ENCODE measurements at places on chromosomes 1 and 21.
A peak's percentile ranks its signal among the peaks of the same experiment; 100 is the strongest.

DNA sequence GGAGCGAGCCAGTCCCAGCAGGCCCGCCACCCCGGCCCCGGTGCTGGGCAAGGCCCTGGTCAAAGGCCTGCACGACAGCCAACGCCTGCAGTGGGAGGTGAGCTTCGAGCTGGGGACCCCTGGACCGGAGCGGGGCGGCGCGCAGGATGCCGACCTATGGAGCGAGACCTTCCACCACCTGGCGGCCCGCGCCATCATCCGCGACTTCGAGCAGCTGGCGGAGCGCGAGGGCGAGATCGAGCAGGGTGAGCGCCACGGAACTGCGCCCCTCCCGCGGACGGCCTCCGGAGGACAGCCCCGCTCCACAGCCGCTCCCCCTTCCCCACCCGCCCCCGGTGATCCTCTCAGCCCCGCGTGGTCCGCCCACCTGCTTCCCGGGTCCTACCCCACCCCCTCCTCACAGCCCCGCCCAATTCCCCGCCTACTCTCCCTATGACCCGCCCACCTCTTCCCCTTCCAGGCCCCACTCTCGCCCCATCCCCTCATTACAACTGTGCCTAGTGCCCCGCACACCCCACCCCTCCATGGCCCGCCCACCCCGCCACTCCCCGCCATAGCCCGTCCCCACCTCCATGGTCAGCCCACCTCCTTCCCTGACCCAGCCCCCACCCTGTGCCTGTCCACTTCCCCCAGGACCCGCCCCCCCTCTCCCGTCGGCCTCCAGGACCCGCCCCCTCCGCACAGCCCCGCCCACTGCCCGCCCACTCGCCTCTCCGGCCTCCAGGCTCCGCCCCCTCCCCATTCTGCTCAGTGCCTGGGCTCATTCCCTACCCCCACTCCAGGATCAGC, 52.7 kb downstream of the VWA5B1 start:
- DNase-seq: peak; percentile 22

DNA sequence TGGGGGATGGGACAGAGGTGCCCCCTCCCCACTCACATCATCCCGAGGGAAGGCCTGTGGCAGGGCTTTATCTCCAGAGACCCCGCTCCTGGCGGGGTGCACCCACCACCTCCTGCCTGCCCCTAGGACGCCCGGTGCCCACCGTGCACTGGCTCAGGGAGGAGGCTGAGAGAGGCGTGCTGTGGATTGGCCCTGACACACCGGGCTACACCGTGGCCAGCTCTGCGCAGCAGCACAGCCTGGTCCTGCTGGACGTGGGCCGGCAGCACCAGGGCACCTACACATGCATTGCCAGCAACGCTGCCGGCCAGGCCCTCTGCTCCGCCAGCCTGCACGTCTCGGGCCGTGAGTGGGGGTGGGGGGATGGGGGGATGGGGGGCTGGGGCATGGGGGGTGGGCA, 71.7 kb downstream of the TRIM11 start:
- no peak for DNase-seq

DNA sequence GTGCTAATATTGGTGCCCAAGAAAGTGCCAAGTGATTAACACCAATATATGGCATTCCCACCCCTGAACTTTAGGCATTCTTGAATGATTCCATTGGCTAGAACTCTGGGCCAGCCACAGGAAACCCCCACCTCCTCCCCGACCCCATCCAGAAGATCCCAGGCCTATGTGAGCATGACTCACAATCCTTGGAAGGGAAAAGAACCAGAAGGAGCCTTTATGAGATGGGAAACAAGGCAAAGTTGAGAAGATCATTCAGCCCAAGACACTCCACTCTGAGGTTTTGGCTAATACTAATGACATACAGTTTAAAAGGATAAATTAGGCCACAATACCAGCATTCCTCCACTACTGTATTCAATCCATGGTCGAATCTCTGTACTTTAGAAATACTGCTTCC, 21.8 kb downstream of the ELK4 start:
- DNase-seq: no peak

- DNase-seq: no peak
These were observed 80.4 kb downstream of the ATP1A1 start for GRCh38 chr1:116453481-116453880.

DNA sequence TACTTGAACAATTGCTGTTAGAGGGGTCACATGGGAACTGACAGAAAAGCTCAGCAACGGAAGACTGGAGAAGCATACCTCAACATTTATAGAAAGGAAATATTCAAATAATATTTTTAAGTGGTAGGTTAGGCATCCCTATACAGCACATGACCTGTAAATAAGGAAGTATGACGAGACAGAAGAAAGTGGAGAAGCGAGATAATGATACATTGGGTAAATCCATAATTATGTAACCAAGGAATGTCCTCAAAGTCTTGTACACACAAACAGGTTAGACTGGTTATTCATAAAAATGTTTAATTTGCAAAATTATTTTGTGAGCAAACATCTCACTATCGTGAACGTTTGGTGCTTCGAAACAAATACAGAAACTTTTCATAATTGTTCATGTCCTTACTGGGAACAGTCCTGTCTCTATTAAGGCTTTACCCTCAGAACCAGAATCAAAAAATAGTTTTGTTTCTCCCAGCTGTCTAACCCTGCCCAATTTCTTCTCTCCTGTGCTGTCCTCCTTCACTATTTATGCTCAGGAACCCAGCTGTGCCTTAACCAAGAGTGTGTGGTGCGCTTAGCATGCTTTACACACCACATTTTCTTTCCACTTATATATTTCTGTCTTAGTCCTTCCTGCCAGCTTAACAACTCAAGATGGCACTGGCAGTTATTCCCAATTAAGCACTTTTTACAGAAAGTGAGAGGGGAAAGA, 10.2 kb downstream of the KMO start:
- DNase-seq: no peak

DNA sequence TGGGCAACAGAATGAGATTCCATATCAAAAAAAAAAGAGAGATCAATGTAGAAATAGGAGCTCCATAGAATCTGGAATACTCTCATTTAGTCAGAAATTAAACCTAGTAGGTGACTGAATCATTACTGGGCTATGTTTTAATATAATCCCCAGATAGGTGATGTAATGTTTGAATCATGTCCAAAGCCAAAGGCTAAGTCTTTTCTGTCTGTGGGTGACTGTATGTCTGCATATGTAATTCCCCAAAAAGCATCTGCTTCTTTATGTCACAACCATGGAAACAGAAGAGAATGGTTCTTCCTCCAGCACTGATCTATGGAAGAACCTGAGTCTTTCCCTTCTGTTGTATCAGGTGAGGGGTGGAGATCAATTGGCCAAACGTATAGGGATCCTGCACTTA, 5.8 kb downstream of the LAMC2 start:
- DNase-seq: no peak

DNA sequence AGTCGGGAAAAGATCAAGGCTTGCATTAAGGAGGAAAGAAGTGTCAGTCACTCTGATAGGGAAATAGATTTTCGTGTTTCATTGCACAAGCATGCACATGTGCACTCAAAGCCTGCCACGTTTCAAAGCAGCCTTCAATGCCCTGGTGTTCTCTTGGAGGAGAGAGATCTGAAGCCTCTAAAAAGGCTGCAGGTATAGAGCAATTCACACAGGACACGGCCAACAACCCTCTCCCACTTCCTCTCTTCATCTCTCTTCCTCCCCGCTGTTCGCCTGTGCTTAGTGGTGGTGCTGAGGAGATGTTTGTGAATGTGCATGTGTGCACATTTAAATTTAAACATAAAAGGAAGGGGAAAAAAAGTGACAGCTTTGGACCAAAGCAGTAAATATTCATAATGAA, 117.7 kb downstream of the NUF2 start:
- DNase-seq: no peak

- DNase-seq: no peak
These were observed 182.9 kb downstream of the TGFBR3 start for GRCh38 chr1:91703095-91703494.

GRCh38 chr21:33067457-33067856, 2.5 kb upstream of the OLIG1 start:
- DNase-seq: no peak

DNA sequence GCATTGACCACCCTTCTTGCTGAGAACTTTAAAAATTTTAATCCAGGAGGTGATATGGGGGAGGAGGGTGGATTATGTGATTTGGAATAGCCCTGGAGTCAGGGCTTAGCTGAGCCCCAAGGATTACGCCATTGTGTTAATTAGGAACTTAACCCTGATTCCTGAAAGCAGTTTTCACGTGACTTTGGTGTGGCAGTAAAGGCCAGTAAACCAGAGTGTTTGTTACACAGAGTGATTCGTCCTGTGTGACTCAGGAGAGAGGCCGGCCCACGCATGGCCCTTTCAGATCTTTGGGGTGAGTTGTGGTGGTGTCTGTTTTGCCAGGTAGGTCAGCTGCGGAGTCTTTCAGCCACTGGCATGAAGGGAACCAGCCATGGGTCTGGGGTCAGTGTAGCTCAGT, 107.6 kb downstream of the NOS1AP start:
- no peak for DNase-seq

GRCh38 chr1:10796029-10796944, at the start of gene CASZ1:
Gene CASZ1 (minus strand): TSS chr1:10796646. CDS start chr1:10693889, 102,757 bp downstream.
- no peak for DNase-seq

DNA sequence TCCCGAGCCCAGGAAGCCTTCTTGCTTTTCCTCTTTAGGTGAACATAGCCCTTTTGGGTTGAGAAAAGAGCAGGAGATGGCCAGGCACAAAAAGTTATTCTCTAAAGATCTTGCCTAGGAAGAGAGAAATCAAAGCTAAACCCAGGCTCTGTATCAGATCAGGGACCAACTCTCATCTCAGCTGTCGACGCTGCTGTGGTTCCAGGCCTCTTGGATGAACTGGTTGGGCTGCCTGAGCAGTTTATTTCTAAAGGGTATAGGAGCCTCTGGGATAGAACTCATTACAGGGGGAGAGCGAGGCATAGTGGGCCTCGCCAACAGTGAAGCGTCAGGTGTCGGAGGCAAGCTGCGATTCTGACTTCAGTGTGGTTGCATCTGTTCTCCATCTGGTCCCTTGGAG, 82.6 kb upstream of the F3 start:
- no peak for DNase-seq

DNA sequence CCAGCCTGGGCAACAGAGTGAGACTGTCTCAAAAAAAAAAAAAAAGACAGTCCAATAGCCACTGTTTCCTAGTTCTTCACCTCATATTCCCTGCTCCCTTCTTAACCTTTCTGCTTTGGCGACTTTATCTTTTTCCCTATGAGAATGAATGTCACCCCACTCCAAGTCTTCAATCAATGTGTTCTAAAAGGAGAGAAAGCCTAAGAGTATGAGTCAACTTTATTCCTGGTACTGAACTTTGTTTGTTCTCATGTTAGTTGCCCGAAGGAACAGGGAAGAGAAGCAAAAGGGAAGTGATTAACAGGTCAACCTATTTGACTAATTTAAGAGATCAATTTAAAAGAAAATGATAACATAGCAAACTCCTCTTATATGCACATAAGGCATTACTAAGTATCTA, 39.9 kb upstream of the SLC16A1 start:
- no peak for DNase-seq

GRCh38 chr21:16124378-16125138, 394.8 kb downstream of the USP25 start:
- DNase-seq: no peak

DNA sequence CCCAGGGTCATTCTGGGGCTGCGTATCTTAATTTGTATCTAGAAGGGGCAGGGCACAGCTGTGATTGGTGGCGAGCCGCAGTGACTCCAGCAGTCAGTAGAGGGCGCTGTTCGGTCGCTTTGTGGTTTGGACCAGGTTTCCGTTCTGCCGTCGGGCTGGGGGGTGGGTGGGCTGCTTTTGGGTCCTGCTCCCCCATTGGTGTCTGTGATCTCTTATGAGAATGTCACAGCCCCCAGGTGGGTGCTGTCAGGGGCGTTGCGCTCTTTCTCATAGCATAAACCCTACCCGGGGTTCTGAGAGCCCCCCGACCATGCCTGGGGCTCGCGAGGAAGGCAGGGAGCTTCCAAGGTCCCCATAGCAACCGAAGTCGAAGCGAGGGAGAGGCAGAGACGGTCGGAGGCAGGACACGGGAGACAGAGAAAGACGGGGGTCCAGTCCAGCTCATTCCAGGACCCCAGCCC, 5.4 kb downstream of the TFF3 start:
- DNase-seq: peak; percentile 68

DNA sequence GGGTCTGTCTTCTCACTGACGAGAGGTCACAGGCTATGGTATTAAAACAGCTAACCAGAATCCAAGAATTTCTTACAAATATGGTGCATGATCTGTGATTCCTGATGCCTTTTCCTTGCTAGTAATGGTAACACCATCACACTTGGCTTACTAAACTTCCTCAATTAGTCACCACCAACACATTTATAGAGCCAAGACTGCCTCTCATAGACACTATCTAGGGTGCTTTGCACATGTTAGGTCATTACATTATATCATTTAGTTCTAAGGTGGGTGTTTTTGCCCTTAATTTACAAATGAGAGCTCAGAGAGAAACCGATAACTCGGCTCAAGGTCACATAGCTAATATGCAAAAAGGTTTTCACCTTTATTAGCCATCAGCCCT, 8.7 kb downstream of the KIF21B start:
- DNase-seq: no peak

GRCh38 chr21:21688889-21689288, 690.7 kb downstream of the NCAM2 start:
- no peak for DNase-seq

- DNase-seq: no peak
These were observed 130.0 kb upstream of the ZNHIT6 start for GRCh38 chr1:85838238-85838637.

GRCh38 chr21:34939673-34940331, 109.3 kb downstream of the RUNX1 start:
- no peak for DNase-seq

DNA sequence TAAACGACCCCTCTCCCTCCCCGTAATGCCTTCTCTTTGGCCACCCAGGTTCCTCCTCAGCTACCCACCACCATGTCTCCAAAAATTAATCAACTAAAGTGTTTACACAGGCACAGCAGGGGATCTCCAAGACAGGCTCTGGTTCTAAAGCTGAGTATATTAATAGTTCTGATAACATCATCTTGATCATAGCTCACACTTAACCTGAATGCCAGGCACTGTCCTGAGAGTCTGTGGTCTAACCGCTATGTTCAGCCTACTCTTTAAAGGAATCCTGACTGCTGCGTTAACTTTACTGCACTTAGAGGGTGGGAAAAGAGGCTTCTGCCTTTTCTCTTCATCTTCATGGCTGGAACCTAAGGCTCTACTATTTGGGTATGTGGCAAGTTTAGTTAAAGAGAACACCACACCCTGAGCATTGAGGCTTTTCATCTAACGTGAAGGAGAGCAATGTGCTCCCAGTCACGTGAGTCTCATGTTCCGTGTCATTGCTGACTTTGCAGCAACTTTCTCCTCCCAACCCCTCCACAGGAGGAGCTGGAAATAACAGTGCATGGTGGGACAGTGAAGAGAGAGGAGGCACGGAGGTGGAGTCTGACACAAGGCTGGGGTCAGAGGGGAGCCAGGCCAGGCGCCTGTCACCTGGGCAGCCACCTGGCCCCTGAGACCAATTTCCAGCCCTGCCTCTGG, 86.4 kb downstream of the FAM78B start:
- peak; percentile 11 for DNase-seq

GRCh38 chr1:53651356-53651755, 87.6 kb downstream of the GLIS1 start:
- DNase-seq: no peak
